ENCODE measurements at places on chromosomes 12 and 14.

DNA sequence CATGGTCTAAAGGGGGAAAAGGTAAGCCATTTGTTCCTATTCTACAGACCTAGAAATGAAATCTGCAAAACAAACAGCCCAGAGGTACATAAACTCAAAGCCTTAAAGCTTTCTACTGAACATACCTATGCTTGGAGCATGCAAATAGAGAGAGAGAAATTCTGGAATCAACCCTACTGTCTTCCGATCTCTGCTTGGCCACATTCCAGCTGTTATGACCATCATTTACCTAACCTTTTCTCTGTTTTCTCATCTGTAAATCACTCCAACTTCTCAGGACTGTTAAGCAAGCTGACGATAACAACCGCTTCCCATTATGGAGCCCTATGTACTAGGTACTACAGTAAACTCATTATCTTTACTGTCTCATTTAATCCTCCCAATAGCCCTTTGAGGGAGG is 126.3 kb downstream of the CCDC60 start:
- DNase-seq = no peak

DNA sequence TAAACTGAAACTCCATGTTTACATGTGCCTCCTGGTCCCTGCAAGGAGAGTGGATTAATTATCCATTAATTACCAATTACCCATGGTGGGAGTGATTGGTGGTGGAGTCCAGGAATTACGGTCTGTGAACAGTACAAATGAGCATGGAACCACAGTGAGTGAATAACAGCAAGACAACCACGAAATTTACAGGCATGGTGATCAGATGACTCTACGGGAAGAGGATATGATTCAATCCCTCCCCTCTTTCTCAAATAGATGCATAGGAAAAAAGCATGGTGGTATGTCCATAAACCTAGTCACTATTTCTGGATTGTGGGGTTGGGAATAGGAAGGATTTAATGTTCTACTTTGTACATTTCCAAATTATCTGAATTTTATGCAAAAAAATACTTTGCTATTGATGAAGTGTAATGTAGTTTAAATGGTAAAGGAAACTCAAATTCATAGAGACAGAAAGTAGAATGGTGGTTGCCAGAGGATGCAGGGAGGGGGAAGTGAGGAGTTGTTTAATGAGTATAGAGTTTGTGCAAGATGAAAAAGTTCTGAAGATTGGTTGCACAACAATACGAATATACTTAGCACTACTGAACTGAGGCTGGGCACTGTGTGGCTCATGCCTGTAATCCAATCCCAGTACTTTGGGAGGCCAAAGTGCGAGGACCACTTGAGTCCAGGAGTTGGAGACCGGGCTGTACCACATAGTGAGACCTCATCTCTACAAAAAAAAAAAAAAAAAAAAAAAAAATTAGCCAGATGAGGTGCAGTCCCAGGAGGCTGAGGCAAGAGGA is 41.2 kb upstream of the C12orf75 start:
- no peak for DNase-seq

DNA sequence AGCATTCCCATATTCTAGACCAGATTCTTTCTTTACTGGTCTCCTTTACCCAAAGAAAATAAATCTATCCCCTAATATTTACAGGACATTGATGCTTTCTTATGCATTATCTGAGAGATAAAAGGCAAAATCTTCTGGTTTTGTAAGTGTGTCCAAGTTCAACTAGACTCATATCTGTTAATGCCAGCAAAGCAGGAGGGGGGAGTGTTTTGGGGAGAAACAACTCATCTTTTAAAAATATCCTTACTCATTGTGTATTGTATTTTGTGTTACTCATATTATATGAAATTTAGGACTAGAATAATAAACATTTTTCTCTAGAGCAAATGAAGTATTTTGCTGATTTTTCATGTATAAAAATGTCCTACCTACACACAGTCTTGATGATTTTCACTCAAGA is 54.8 kb downstream of the SAMD4A start:
- no peak for DNase-seq

- peak; percentile 51 for DNase-seq
These were observed 804 bp downstream of the GAPDH start for GRCh38 chr12:6534945-6535696.

DNA sequence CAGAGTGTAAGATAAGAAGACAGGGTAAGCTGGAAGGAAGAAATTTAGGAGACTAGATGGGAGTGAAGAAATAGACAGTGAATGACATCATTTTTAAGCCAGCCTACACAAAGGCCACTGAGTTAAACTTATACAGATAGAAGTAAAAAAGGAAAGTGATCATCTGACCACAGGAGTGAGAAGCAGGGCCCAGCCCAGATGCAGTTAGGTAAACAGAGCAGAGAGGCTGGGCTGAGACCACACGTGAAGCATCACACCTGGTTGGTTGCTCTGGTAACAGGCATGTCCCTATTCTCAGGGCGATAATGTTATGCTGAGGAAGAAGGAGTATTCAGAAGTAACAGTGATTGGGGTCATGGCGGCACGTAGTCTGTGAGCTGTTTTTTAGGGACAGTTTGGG is 1079.4 kb downstream of the AACS start:
- no peak for DNase-seq

DNA sequence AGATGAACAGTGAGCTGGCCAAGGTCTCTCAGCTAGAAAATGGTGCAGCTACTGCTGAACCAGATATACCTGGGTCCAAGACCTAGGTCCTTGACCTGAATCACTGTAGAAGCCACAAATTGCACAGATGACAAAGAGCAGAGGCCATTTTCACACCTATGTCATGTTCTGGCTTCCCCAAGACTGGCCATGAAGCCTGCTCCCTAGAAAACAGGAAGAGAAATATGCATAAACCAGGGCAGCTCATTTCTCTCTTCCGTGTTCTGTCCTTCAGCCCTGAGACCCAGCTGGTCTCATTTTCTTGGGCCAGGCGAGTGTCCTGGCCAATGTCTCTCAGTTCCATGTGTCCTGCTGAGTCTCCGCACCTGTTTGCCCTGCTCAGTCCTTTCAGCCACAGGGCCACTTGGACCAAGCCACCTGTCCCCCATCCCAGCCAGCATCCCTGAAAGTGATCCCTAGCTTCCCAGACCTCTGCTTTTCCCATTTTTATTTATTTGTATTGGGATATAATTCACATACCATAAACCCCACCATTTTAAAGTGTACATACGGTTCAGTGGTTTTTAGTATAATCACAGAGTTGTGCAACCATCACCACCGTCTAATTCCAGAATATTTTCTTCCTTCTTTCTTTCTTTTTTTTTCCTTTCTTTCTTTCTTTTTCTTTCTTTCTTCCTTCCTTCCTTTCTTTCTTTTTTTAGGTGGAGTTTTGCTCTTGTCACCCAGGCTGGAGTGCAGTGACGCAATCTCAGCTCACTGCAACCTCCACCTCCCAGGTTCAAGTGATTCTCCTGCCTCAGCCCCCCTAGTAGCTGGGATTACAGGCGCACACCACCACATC is 27.0 kb downstream of the P2RX7 start:
- DNase-seq = no peak

DNA sequence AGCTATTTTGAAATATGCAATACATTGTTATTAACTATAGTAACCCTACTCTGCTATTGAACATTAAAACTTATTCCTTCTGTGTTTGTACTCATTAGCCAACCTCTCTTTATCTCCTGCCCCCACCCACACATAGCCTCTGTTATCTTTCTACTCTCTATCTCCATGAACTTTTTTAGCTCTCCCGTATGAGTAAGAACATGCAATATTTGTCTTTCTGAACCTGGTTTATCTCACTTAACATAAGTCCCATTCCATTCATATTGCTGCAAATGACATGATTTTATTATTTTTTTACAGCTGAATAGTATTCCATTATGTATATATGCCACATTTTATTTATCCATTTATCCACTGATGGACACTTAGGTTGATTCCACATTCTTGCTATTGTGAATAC is 79.0 kb upstream of the AMIGO2 start:
- DNase-seq = no peak

All from NCI-H524 (cell line).